Stimulated activated CD8-positive, alpha-beta memory T cell treated with anti-CD3 and anti-CD28 coated beads, Interleukin-15, amount 100 ng/mL, for 24 hours (primary cell): ENCODE measurements at places on chromosomes 2 and 18.

DNA sequence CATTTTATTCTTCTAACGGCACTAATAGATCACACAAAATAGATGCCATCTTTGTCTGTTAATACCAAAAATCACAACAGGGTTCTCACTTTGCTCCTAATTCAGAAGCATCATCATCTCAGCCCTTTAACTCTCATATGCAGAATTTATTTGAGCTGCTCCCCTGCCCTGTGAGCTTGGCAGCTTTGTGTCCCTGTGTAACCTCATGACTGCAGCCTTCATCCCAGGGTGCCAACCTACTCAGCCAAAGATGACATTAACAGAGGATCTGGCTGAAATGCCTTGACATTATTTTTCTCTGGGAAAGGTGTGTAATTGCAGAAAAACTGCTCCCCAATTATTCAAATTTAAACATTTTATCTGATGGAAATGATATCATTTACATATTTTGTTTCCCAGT lies 319.4 kb downstream of the NRXN1 start:
- DNase-seq, result no peak

- DNase-seq, result no peak
Observed at GRCh38 chr2:79832511-79833234, 319.8 kb downstream of the CTNNA2 start.

DNA sequence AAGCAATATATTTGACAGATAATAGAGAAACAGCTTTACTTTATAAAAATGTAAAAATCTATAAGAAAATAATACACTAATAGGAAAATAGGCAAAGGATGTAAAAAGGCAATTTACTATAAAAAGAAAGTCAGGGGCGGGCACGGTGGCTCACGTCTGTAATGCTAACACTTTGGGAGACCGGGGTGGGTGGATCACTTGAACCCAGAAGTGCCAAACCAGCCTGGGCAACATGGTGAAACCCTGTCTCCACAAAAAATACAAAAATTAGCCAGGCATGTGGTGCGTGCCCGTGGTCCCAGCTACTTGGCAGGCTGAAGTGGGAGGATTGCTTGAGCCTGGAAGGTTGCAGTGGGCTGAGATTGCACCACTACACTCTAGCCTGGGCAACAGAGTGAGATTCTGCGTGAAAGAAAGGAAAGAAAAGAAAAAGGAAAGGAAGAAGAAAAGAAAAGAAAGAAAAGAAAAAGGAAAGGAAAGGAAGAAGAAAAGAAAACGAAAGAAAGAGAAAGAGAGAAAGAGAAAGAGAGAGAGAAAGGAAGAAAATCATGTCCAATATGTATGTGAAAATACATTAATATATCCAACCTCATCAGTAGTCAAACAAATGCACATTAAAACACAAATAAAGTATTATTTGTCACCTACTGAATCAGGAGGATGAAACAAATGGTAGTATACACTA lies 65.1 kb downstream of the ADD2 start:
- DNase-seq, result no peak

DNA sequence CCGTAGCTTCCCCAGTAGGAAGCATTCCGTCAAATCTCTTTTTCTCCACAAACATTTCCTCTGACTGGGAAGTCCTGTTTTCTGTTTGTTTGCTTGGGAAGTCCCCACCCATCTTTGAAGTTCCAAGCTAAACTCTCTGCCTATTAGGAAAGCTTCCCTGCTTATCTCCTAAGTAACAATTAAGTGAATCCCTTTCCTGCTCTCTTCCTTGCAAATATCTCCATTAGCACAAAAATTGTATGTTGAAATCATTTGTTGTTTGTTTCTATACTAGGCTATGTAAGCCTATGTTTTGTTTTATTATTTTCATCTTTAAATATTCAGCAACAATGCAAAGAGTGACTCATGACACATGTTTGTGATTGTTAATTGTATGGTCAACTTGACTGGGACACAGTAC lies 812.6 kb upstream of the LRATD1 start:
- DNase-seq, result no peak

- no peak for DNase-seq
Observed at GRCh38 chr2:44778221-44778654, 163.3 kb upstream of the SIX3 start.
